HepG2 (cell line): ENCODE measurements at places on chromosomes 3 and 15. TPM values are rescaled to one million over a fixed set of nuclear protein-coding genes. Genes with fewer than 3 reads are reported as not detected.

The RPL22L1 gene
- total RNA-seq = 150 and 152 TPM in 2 replicates

The LRRC34 gene
- total RNA-seq = not detected in 2 replicates

The SLC2A2 gene
- 14.5 and 19.5 TPM in 2 replicates for total RNA-seq

The ZNF660 gene
- total RNA-seq = 3.3 and 6.1 TPM in 2 replicates

The H1-8 gene
- not detected in 2 replicates for total RNA-seq

The COPG1 gene
- total RNA-seq = 166 and 201 TPM in 2 replicates

The SST gene
- not detected in 2 replicates for total RNA-seq

The PPP1R14D gene
- 0.49 and 0.53 TPM in 2 replicates for total RNA-seq

The HES1 gene
- 15.0 and 19.8 TPM in 2 replicates for total RNA-seq

DNA sequence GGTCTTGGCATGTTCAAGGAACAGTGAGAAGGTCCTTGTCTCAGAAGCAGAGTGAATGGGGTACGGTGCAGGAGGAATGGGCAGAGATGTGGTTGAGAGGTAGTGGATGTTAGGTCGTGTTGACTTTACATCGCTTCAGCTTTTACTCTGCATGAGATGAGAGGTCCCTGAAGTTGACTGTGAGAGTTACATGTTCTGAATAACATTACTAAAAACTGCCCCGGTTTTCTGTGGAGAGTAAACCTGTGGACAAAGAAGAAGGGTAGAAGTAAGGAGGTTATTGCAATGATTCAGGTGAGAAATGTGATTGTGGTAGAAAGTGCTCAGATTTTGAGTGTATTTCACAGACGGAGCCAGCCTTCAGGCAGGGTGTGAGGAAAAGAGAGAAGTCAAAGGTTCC is 105.6 kb downstream of the ARNT2 start:
- DNase-seq = no peak

- peak; percentile 82 for DNase-seq
These were observed 2.8 kb downstream of the C15orf39 start for GRCh38 chr15:75204340-75205063.

GRCh38 chr3:160935413-160936095 is 169.6 kb downstream of the B3GALNT1 start:
- DNase-seq = peak; percentile 43

DNA sequence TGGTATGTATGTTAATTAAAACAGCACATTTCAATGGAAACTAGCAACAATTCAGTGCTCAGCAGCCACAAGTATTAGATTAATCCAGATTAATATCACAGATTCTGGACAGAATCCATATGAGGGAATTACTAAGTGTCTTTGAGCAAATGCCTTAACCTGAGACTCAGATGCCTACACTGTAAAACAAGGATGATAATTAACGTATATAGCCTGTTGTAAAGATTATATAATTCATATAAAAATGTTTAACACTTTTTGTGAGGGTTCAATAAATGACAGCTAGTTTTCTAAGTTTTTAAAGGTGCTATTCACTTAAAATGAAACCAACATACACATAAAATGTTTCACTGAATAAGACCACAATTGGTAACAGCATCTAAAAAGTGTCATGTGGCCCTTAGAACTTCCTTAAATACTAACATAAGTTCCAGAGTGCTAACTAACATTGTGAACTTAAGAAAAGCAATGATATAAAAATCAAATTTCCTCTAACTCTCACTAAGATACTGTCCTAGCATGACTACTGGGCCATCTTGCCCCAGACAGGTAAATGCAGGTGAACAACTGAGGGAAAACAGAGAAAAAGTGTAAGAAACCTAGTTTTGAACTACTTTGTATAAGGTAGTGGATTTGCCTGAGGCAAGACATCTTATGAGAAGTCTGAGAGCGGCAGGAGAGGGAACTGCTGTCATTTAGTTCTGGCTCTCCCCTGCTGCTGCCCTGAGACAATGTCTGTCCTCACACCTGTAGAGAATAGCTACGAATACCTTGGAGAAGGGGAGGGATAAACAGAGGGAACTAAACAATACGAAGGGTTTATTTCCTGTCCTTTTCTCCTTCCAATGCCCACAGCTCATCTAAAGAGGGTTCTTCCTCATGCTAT is 151.3 kb downstream of the ADAM10 start:
- DNase-seq = no peak

DNA sequence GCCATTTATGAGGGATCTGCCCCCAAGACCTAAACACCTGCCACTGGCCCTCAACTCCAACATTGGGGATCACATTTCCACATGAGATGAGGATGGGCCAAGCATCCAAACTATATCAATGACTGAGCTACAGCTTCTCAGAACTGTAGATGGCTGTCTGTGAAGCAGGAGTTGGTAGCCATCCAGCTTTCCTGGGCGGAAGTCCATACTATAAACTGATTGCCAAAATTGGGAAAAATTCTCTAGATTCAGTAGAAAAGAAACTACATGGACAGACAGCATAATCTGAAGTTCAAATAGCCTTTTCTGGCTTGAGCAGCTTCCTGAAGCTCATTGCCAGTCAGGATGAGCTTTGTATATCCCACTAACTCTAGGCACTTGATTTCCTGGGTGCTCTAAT is 214.7 kb upstream of the ZBTB20 start:
- no peak for DNase-seq

DNA sequence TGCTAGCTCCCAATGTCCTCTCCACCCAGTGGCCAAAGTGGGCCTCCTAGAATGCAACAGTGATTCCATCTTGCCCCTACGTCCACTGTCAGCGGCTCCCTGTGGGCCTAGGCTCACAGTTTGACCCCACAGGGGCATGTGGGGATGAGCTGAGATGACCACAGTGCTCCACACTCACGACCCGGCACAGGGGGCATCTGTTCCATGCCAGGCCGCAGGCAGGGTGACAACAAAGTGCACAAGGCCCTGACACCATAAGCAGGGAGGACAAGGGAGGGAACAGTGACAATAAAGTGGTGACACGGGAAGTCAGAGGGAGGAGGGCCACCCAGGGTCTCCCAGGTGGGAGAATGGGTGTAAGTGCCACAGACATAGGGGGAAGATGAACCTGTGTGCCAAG is 5.1 kb upstream of the PLXNA1 start:
- no peak for DNase-seq

- DNase-seq = no peak
These were observed 8.4 kb downstream of the MYO1E start for GRCh38 chr15:59364248-59364647.

DNA sequence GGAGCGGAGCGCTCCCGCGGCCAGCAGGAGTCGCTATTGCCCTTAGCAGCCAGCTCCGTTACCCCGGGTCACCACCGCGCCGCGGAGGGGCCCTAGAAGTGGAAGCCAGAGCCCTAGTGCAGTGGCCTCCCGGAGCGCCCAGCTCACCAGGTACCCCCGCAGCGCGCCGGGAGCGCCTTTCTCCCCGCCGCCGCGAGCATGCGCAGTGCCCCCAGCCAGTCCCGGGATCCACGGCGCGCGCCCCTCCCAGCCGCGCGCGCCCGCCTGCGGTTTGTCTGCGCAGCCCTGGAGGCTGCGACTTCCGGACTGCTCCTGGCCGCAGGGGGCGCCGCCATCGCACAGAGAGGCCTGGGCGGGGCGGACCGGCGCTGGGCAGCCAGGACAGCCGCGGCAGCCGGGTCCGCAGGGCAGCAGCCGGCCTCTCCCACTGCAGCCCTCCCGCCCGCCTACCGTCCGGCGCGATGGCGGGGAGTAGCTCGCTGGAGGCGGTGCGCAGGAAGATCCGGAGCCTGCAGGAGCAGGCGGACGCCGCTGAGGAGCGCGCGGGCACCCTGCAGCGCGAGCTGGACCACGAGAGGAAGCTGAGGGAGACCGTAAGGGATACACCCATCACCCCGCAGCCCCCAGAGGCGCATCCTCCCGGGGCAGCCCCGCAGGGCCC is 5.7 kb downstream of the TPM1 start:
- peak; percentile 93 for DNase-seq

GRCh38 chr15:61474796-61475195 is 245.7 kb upstream of the RORA start:
- DNase-seq = no peak

DNA sequence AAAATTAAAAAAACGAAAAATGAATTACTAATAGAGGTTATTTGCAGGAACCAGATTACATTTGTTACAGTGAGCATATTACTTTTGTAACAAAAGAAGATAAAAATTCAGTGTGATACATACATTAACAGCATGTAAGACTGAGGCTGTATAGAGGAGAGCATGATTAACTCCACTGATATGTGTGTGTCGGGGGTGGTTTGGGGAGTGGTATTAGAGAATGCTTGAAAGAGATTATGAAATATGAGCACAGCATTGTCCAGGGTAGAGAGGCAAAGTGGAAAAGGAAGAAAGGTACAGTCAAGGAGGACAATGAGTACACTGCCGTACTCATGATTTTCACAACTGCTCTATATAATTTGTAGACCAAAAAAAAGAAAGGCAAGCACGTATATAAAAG is 62.9 kb upstream of the LRRFIP2 start:
- DNase-seq = no peak

GRCh38 chr15:85125056-85125661 is 143.5 kb downstream of the PDE8A start:
- DNase-seq = no peak
